ENCODE measurements at places on chromosomes 2 and 18.

DNA sequence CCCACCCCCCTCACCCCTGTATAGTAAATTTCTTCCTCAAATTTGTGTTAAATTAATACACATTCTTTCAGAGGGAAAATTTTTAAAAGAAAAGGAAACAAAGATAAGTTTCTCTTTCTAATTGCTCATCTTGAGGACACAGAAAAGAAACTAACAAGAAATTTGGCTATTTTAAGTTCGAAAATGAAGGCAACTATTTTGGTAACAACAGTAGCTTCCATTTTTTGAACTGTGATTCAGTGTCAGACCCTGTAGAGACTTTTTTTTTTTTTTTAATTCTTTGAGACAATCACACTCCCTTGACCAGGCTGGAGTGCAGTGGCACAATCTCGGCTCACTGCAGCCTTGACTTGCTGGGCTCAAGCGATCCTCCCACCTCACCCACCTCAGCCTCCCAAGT is 194.9 kb downstream of the SS18 start:
- DNase-seq = no peak

DNA sequence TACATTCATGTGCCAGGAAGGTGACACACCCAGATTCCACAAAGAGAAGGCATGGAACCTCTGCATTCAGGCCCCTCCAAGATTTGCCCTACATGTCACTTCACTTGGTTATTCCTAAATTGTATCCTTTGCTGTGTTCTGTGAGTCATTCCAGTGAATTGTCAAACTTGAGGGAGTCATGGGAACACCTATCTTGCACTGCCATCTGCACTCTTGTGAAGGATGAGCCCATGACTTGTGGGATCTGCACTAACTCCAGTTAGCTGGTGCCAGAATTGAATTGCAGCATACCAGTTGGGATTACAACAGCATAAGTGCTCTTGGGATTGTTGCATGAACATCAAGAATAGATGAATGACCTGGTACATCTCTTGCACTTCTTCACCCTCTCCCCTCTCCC is 1288.0 kb upstream of the ZEB2 start:
- DNase-seq = no peak

- DNase-seq = no peak
Measured at GRCh38 chr2:41791523-41791922, 256.3 kb upstream of the PKDCC start.

DNA sequence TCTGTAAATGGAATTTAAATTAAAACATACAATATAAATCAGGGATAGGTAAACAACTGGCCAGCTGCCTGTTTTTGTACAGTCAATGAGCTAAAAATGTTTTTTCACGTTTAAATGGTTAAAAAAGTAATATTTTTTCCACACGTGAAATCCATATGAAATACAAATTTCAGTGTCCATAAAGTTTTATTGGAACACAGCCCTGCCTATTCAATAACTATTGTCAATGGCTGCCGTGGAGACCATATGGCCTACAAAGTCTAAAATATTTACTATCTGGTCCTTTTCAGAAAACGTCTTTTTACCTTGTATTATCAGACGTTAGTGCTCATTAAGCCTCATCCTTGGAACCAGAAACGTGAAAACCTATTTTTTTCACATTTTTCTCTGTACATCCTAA is 1.3 kb downstream of the TMEM17 start:
- DNase-seq = no peak

DNA sequence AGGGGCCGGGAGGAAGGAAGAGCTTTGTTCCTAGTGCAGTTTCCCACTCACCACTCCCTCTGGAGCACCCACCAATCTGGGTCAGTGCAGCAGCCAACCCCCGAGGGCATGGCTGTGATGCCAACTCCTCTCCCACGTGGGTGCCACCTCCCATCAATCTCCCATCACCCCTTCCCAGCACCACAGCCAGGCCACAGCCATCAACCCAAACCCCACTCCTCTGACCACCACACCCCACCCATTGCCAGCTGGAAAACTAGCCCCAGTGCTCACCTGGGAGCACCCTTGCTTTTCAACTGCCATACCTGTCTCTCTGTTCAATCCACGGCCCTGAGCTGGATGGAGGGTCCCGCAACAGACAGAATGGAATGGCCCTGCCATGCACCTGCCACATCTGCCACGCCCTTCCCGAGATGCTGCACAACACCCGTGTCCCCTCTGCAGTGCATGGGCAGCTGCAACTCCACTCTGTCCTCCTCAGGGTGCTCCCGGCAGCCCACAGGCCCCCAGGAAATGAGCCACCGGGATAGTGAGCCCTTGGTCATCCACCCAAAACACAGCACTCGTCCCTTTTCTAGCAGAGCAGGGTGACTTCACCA is 112.4 kb upstream of the ID2 start:
- DNase-seq = no peak

- DNase-seq = no peak
Measured at GRCh38 chr2:182798736-182799135, 67.7 kb downstream of the FRZB start.

DNA sequence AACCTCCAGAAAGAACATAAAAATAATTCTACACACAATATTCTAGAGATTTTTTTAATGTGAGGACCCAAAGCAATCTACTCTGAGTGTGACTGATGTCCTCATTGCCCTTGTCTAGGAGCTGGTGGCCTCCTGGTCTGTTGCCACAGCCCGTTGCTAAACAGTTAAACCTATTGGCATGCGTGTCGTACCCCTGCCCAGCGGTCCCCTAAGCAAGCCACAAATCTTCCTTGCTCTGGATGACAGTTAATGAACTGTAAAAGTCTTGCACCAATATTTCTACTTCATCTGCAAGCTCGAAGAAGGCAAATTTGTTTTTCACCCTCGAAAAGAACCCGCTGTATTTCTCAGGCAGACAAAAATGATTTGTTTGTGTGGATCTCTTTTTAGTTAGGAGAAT is 489.1 kb upstream of the MEX3C start:
- DNase-seq = no peak

GRCh38 chr2:120303177-120303576 is 42.8 kb upstream of the INHBB start:
- no peak for DNase-seq

GRCh38 chr2:42367835-42368234 is 6.8 kb upstream of the COX7A2L start:
- no peak for DNase-seq

DNA sequence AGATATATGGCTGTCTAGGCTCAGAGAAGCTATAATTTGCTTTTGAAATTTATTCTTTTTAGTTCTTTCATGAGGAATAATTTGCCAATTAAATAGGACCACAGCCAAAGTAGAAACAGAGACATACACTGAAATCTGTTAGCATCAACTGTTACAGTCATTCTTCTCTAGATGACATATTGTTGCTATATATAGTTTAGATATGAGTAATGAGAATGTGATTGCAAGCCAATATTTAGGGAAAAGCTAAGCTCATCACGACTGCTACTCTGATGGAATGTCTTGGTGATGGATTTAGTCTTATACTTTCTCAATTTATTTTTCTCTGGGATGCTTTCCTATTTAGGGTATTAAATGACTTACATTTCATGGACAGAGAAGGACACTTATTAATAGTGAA is 259.1 kb downstream of the LNPK start:
- no peak for DNase-seq

DNA sequence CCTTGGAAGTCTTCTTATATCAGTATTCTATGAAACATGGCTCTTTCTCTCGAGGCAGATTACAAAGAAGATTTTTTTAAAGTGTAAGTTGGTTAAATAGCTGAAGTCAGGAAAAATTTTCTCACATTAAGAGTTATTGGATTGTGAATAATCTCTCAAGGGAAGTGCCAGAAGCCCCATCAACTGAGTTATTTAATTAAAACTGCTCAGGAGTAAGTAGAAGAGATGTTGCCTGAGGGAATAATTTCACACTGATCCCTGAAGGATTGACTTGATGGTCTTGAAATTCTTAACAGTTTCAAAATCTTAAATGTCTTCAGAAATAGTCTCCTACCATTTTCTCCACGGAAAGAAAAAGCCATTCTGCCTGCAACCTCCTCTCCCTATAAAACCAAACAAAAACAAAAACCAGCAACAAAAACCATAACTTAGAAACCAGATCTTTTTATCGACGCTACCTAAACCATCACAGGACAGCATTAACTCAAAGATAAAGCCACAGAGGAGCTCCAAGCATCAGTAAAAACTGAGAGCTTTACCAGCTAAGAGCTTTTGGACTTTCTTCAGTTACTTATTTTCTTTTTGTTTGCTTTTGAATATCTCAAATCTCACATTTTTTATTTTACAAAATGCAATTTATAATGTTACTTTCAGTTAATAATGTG is 12.9 kb downstream of the CD226 start:
- DNase-seq = no peak

DNA sequence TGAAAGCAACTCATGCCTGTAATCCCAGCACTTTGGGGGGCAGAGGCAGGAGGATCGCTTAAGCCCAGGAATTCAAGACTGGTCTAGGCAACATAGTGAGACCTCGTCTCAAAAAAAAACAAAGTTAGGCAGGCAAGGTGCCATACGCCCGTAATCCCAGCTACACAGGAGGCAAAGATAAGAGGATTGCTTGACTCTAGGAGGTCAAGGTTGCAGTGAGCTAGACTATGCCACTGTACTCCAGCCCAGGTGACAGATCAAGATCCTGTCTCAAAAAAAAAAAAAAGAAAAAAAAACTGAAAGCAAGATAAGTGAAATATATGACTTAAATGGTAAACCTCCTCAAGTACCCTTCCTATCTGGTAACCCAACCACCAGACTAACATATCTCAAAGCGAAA is 59.8 kb downstream of the USP34 start:
- DNase-seq = no peak

DNA sequence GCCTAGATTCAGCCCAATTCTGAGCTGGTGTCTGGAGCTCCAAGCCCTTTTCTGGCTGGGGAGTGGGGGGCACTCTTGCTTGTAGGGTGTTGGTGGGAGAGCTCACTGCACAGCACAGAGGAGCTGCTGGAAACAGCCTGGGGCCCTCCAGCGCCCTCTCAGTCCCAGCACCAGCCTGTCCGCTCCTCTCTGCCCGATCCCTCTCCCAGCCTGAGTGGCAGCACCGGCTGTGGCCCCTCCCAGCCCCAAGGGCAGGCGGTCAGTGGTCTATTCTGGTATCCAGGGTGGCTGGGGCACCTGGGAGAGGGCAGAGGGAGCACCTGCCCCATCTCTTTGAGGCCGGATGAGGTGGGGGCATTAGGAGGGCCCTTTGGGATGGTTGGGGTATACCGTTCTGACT is 13.2 kb upstream of the DES start:
- no peak for DNase-seq

DNA sequence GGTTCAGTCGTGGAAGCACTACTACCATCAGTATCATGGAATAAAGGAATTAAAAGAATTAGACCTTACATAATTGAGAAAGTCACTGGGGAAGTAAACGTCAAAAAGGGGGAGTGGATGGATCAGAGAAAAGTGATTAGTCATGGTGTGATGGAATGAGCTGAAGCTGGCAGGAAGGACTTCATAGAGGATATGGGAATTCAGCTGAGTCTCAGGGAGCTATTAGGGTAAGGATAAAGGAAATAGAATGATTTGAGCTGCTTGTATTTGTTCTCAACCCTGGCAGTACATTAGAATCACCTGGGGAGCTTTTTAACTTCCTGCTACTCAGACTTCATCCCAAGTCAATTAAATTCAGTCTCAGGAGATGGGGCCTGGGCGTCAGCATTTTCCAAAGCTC is 53.4 kb upstream of the SETBP1 start:
- no peak for DNase-seq

GRCh38 chr2:96102596-96103186 is 13.7 kb downstream of the ADRA2B start:
- DNase-seq = no peak

DNA sequence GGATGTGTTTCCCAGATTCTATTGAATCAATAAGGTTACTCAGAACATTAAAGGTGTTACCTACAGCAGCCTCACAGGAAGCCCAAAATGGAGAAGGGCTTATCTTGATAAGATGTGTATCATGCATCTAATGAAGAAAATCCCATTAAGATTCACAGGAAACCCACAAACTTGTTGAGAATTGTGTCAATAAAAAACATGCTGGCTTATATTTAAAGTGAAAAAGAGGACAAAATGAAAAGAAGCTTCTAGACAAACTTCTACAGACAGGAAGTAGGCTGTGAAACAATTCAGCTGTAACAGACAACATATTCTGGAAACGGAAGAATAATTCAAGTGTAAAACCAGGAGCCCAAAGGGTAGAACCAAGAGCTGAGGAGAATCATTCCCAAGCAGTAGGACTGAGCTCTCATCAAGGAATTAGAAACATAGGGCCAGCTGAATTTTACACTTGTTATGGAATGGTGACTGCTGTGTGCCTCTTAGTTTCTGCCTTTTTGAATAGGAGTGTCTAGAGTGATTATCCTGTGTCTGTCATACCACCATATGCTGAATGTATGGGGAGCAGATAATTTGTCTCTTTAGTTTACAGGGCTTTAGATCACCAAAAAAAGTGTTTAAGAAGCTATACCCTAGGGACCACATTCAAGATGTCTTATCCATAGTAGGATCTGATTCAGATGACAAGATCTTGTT is 9.6 kb downstream of the IMMT start:
- no peak for DNase-seq

GRCh38 chr2:138617026-138617425 is 115.5 kb downstream of the SPOPL start:
- DNase-seq = no peak

DNA sequence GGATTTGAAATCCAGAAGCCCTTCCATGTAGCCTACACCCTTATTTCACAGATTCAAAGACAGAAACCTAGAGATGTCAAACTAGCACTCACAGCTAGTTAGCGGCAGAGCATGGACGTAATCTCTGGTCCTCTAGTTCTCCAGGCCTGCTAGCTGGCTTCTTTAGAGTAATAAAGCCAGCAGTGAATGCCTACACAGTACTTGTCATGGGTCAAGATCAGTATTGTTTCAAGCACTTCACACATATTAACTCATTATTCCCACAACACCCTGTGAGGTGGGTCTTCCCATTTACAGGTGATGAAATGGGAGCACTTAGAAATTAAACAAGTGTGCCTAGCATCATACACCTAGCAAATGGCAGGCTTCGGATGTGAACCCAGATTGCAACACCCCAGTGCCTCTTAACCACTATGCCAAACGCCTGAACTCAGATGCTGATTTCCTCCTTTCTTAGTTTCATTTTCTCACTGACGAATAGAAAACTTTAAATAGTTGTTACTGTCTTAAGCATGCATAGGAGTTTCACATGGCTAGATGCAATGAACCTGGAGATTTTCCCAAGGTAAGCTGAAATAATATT is 14.5 kb upstream of the ZBTB14 start:
- no peak for DNase-seq

GRCh38 chr2:210318891-210319290 is 3.9 kb upstream of the MYL1 start:
- DNase-seq = no peak

GRCh38 chr2:173441222-173441621 is 86.5 kb downstream of the CDCA7 start:
- DNase-seq = no peak

Measured in stimulated activated CD4-positive, alpha-beta T cell treated with anti-CD3 and anti-CD28 coated beads, TNF-alpha, amount 100 ng/mL, for 4 hours (primary cell).